ENCODE measurements at places on chromosomes 3 and 15. TPM values are rescaled to one million over a fixed set of nuclear protein-coding genes. Genes with fewer than 3 reads are reported as not detected.
A peak's percentile ranks its signal among the peaks of the same experiment; 100 is the strongest.

GRCh38 chr3:112761062-112761638, 85.5 kb downstream of the CD200R1L start:
- DNase-seq: no peak
- H3K36me3 ChIP-seq: no peaks in the 10 kb centered on the region
- H3K4me1 ChIP-seq: peaks cover 8% of the 10 kb centered on the region
- no peak overlapping the region for H3K4me3 ChIP-seq
- no peaks in the 10 kb centered on the region for H3K27me3 ChIP-seq
- no peak overlapping the region for H3K27ac ChIP-seq

DNA sequence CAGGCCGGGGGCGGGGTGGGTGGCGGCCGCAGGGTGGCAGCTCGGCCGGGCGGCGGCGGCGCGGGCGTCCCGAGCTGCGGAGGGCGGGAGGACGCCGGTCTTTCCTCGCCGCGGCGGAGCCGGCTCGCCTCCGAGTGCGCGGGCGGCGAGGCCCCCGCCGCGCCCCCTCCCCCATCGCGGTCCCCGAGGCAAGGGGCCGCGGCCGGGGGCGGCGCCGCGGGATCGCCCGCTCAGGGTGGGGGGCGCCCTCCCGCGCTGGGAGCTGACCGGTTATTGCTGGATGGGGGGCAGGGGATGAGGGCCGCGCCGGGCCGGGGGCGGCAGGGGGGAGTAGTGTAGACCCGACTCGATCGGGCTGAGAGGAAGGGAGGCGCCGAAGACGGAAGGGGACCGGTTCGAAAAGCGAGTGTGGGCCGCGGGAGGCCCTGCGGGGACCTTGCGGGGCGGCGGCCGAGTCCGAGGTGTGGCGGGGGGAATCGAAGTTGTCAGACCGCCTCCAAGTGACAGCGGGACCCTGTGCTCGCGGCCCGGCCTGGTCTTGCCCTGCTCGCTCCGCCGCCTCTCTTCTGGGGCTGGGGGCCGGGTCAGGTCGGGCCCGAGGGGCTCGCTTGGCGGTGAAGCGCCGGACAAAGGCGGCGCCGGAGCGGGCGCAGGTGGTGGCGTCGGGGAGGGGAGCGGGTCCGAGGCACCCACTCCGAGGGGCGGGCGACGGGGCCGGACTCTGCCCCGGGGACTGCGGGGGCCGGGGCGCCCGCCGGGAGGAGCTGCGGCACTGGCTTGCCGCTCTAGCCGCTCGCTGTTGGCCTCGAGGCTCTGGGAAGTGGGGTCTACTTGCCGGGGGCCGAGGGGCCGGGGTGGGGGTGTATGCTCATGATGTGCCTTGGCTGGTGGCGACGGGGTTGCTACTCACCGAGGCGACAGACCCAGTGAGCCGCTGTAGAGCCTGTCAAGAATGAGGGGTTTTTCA, 1.1 kb downstream of the BAHD1 start:
- H3K36me3 ChIP-seq: no peaks in the 10 kb centered on the region
- H3K27ac ChIP-seq: no peak overlapping the region
- H3K4me1 ChIP-seq: peaks cover 12% of the 10 kb centered on the region
- H3K4me3 ChIP-seq: peak overlapping the region; percentile 77
- peaks cover 30% of the 10 kb centered on the region for H3K27me3 ChIP-seq
- DNase-seq: peak; percentile 91

SH3GL3 gene
- 0.29 TPM for total RNA-seq

DNA sequence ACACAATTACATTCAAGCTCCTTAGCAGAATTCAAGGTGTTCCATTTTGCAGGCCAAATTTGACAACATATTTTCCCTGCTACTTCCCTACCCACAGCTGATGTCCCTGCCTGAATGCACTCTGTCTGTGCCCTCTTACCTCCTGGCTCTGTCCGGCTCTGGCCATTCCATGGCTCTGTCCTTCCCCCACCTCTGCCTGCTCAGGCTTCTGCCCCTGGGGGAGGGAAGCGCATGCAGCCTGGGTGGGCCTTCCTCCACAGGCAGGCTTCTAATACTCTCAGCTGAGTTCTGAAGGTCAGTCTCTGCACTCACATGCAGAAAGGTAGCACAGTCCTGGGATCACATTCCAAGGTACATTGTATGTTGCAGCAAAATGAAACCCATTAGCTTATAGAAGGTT, 113.6 kb upstream of the CACNA2D3 start:
- no peak overlapping the region for H3K4me3 ChIP-seq
- no peaks in the 10 kb centered on the region for H3K4me1 ChIP-seq
- DNase-seq: no peak
- H3K27me3 ChIP-seq: no peaks in the 10 kb centered on the region
- no peak overlapping the region for H3K27ac ChIP-seq

- no peak overlapping the region for H3K27ac ChIP-seq
- no peaks in the 10 kb centered on the region for H3K4me1 ChIP-seq
- H3K27me3 ChIP-seq: no peaks in the 10 kb centered on the region
- no peaks in the 10 kb centered on the region for H3K36me3 ChIP-seq
Observed at GRCh38 chr15:92569778-92570177, 85.8 kb downstream of the FAM174B start.

Data from osteoblast (primary cell).